Esophagus mucosa (tissue), 1 donor: ENCODE measurements at places on chromosomes 3 and 15. TPM values are rescaled to one million over a fixed set of nuclear protein-coding genes. Genes with fewer than 3 reads are reported as not detected.

The ANKUB1 gene
- not detected for total RNA-seq

The SH2D7 gene
- not detected for total RNA-seq

The DNAJB8 gene
- total RNA-seq, result not detected

DNA sequence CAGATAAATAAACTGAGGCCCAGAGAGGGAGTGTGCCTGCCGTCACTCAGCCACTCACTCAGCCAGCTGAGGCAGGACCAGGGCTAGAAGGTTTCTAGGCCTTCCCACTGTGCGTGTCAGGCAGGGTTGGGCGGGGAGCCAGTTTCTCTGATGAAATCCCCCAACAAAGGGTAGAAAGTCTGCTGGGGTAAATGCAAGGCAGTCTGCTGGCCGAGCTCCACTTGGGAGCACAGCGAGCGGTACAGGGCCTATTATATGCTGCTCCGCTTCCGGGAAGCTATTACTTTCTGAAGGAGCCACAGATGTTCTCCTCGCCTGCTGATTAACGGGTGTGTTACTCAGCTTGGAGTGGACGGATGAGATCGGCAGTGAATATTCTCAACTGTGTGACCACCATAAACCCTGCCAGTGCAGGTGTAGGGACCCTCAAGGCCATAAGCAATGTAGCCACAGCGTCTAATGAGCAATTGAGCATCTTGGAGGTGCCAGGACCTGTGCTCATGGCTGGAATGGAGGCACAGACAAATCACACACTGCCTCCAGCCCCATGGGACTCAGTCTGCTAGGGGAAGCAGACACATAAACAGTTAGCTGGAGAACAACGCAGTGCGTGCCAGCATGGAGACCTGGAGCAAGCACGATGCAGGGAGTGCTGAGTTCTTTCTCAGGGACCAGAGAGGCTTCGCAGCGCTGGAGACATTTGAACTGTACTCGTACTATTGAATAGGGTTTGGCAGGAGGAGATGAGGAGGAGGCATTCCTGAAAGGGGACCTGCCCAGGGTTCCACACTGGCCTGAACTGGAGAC is 42.1 kb downstream of the CORO2B start:
- peak; percentile 51 for ATAC-seq

DNA sequence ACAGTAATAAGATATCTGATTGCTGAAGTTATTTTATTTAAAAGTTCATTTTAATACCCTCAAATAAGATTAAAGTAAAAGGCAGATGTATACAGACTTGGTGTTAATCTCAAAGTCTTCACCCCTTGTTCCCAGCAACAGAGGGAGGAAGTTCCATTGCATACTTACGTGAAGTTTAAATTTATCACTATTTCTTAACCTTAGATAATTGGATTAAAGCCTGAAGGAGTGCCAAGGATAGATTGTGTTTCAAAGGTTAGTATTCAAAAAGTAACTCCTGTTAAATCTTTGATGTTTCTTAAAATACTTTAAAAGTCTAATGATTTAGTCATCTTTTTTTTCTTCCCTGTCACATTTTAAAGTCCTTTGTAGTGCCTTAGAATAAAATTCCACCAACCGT is 39.3 kb downstream of the ATP1B3 start:
- ATAC-seq, result no peak

DNA sequence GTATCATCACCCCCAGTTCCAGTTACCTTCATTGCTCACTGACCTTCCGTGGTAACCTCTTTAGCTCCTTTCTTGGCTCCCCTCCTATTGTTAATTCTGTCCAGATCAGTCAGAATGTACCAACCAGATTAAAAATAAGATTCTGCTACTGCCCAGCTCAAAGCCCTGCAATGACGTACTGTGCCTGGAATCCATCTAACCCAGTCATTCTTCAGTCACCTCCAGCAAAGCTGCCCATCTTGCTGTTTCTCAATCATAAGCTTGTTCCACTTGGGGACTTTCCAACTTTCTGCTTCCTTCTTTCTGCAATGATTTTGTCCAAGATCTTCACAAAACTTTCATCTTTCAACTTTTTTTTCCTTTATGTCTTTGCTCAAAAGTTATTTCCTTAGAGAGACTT is 512.0 kb upstream of the ZNF385D start:
- no peak for ATAC-seq

DNA sequence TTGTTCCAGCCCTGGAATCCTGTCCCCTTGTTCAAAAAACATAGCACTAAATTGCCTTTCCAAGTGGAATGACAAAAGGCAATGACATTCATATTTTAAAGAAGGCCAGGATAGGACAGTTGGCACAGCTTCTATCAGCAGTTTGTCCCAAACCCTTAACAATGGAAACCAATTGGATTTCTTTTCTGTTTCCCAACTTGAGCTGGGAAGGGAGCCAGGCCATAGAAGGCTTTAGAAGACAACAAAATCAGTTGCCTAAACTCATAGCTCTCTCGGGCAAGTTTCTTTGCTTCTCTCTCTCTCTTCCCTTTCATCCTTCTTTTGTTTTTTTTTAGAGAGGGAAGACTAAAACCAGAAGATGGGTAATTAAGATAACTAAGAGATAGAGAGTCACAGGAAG is 227.7 kb upstream of the TPRG1 start:
- ATAC-seq, result no peak

- ATAC-seq, result no peak
These were observed 240.2 kb upstream of the IL12A start for GRCh38 chr3:159748425-159748824.
